SK-N-SH (cell line): ENCODE measurements at places on chromosomes 7 and 10.
A peak's percentile ranks its signal among the peaks of the same experiment; 100 is the strongest.

- peak; percentile 14 for DNase-seq
- no peaks in the 10 kb centered on the region for H3K27me3 ChIP-seq
- 0 out of 2 replicates have a peak, but pooled peaks cover 6% of the 10 kb centered on the region for H3K4me1 ChIP-seq
- peak overlapping the region; percentile 28; the same call in 1 of the 2 replicates for H3K27ac ChIP-seq
- H3K36me3 ChIP-seq = peaks cover 9% of the 10 kb centered on the region
These were observed 208.6 kb upstream of the CCDC6 start for GRCh38 chr10:60114765-60115586.

GRCh38 chr10:48439031-48439430 lies 132.6 kb downstream of the MAPK8 start:
- H3K4me1 ChIP-seq = peaks cover 4% of the 10 kb centered on the region; the same call in 1 of the 2 replicates
- H3K36me3 ChIP-seq = peaks cover 39% of the 10 kb centered on the region
- peak overlapping the region; percentile 25 for H3K27ac ChIP-seq
- no peaks in the 10 kb centered on the region for H3K27me3 ChIP-seq
- no peak for DNase-seq
- no peak overlapping the region for H3K4me3 ChIP-seq

GRCh38 chr7:143341842-143342241 lies 20.7 kb downstream of the FAM131B start:
- H3K4me1 ChIP-seq = no peaks in the 10 kb centered on the region
- no peak for DNase-seq
- no peaks in the 10 kb centered on the region for H3K36me3 ChIP-seq
- no peak overlapping the region for H3K27ac ChIP-seq

- DNase-seq = no peak
- H3K4me1 ChIP-seq = no peaks in the 10 kb centered on the region
- H3K4me3 ChIP-seq = no peak overlapping the region
- no peak overlapping the region for H3K27ac ChIP-seq
- peaks cover 6% of the 10 kb centered on the region; the same call in 1 of the 2 replicates for H3K27me3 ChIP-seq
These were observed 73.8 kb upstream of the TMEM140 start for GRCh38 chr7:135074096-135074495.

DNA sequence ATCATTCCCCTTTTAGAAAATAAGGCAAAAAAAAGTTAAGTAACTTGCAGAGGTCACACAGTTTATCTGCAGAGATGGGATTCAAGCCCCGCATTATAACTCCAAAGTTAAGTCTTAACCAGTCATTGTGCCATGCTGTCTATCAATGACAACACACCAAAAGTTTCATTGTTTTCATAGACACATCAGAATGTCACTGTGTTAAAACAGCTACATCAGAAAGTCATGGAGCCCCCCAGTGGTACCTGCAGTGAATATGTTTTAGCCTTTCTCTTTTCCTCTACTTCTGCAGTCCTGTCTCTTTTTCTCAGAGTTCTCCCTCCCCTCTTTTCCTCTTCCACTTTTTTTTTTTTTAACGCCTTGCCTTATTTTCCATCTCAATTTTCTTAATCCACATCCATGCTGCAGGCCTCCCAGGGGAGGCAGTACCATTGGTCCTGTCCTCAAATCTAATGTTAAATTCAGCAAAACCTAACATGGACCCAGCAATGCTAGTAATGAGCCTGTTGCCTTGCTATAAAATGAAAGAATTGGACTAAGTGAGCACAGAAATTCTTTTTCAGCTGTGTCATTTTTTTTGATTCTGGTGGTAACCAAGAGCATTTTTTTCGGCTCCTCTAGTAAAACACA lies 3.8 kb upstream of the NRCAM start:
- H3K27me3 ChIP-seq = peaks cover 31% of the 10 kb centered on the region
- no peak overlapping the region for H3K27ac ChIP-seq
- no peaks in the 10 kb centered on the region for H3K36me3 ChIP-seq
- H3K4me3 ChIP-seq = no peak overlapping the region

DNA sequence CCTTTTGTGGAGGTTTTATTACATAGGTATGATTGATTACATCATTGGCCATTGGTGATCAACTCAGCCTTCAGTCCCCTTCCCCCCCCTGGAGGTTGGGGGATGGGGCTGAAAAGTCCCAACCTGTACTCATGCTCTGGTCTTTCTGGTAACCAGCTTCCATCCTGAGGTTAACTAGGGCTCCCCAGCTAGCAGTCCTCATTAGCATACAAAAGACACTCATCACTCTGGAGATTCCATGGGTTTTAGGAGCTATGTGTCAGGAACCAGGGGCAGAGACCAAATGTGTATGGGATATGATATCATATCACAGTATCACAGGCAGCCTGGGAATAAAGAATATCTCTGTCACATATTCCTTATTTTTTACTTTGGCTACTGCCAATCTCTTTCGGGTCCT lies 13.6 kb downstream of the CCSER2 start:
- no peak for DNase-seq
- H3K27ac ChIP-seq = no peak overlapping the region
- no peaks in the 10 kb centered on the region for H3K27me3 ChIP-seq
- no peak overlapping the region for H3K4me3 ChIP-seq
- H3K4me1 ChIP-seq = peaks cover 16% of the 10 kb centered on the region; the same call in 1 of the 2 replicates

DNA sequence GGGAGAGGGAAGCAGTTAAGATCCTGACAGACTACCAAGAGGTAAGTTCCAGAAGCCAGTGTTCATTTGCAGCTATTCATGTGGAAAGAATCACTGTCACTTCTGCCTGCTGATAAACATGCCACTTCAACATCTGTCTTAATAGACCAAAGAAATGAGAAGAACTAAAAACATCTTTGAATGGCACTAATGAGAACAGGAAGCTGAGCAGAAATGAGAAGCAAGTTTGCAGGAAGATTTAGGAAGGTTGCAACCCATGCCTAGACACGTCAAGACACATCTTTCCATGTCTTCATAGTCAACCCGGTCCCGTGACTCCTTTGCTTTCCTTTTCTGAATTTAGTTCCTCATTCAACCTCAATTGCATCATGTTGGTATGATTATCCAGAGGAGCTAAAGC lies 180.0 kb downstream of the PDE1C start:
- H3K36me3 ChIP-seq = no peaks in the 10 kb centered on the region
- H3K4me3 ChIP-seq = no peak overlapping the region
- no peak for DNase-seq
- H3K27me3 ChIP-seq = no peaks in the 10 kb centered on the region; the same call in 1 of the 2 replicates

DNA sequence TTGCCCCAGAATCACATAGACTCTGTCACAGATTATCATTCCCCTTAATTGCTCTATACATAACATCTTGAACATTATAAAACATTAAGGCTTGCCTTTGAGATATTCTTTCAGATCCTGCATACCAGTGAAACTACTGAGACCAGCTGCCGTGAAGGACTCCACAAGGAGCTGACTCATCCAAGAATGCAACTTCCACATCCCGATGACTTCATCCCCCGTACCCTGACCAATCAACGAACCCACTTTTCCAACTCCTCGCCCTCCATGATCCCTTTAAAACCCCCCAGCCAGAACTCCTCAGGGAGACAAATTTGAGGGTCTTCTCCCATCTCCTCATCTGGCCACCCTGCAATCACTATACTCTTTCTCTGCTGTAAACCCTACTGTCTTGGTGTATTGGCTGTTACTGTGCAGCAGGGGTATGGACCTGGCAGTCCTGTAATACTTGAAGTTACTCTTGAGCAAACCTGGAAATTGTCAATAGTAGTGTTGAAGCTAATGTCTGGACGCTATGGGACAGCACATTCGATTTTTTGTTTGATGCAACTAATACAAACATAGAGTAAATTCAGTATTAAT lies 49.8 kb downstream of the HTR5A start:
- DNase-seq = no peak
- H3K4me3 ChIP-seq = no peak overlapping the region; the same call in 1 of the 2 replicates
- peaks cover 6% of the 10 kb centered on the region; the same call in 1 of the 2 replicates for H3K27me3 ChIP-seq
- H3K27ac ChIP-seq = no peak overlapping the region
- no peaks in the 10 kb centered on the region for H3K4me1 ChIP-seq
- no peaks in the 10 kb centered on the region for H3K36me3 ChIP-seq

- H3K27me3 ChIP-seq = no peaks in the 10 kb centered on the region
- H3K4me3 ChIP-seq = no peak overlapping the region
- DNase-seq = no peak
- H3K27ac ChIP-seq = no peak overlapping the region
- no peaks in the 10 kb centered on the region for H3K4me1 ChIP-seq
These were observed 245.2 kb downstream of the SFMBT2 start for GRCh38 chr10:7165500-7166177.

DNA sequence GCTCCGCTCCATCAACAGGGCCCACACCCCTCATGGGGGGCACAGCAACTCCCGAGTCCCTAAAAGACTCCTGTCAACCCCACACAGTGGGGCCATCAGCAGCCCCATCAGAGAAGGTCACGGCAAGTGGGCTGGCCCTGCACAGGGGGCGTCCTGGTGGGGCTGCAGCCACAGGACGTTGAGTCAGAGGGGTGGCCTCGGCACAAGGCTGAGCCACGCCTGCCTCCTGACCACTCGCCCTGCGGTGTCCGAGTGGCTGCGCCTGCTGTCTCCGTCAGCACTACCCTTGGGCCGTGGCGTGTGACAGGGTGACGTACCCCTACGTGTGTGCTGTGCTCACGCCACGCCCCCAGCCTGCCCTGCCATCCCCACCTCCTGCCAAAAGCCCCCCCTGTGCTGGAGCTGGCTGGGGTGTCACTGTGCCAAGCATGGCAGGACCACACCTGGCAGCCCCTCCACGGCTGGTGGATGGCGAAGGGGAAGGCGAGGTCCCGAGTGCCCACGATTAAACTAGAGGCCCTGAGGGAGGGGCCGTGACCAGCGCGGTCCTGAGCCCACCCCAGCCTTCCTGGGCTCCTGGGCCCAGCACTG lies 26.0 kb upstream of the NKX6-2 start:
- no peaks in the 10 kb centered on the region for H3K4me1 ChIP-seq
- no peak overlapping the region for H3K4me3 ChIP-seq
- H3K27ac ChIP-seq = no peak overlapping the region
- H3K36me3 ChIP-seq = no peaks in the 10 kb centered on the region
- DNase-seq = no peak

- H3K27ac ChIP-seq = no peak overlapping the region
- H3K27me3 ChIP-seq = no peaks in the 10 kb centered on the region
- DNase-seq = no peak
- peaks cover 50% of the 10 kb centered on the region for H3K36me3 ChIP-seq
These were observed 23.0 kb downstream of the CDC123 start for GRCh38 chr10:12218991-12219390.

DNA sequence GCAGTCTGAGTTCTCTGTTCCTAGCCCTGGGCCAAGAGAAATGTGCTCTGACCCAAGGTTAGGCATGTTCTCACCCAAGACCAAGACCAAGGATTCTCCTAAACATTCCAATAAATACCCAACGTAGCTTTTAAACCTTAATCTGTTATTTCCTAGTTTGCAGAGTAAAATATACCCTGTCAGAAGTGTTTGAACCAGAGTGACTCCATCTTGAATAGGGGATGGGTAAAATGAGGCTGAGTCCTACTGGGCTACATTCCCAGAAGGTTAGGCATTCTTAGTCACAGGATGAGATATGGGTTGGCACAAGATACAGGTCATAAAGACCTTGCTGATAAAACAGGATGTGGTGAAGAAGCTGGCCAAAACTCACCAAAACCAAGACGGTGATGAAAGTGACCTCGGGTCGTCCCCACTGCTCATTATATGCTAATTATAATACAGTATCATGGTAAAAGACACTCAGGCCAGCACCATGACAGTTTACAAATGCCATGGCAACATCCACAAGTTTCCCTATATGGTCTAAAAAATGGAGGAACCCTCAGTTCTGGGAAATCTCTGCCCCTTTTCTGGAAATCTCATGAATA lies 27.7 kb downstream of the PLXNA4 start:
- H3K4me1 ChIP-seq = peaks cover 16% of the 10 kb centered on the region
- no peak for DNase-seq
- H3K36me3 ChIP-seq = no peaks in the 10 kb centered on the region
- no peaks in the 10 kb centered on the region for H3K27me3 ChIP-seq
- H3K4me3 ChIP-seq = no peak overlapping the region
- no peak overlapping the region for H3K27ac ChIP-seq

DNA sequence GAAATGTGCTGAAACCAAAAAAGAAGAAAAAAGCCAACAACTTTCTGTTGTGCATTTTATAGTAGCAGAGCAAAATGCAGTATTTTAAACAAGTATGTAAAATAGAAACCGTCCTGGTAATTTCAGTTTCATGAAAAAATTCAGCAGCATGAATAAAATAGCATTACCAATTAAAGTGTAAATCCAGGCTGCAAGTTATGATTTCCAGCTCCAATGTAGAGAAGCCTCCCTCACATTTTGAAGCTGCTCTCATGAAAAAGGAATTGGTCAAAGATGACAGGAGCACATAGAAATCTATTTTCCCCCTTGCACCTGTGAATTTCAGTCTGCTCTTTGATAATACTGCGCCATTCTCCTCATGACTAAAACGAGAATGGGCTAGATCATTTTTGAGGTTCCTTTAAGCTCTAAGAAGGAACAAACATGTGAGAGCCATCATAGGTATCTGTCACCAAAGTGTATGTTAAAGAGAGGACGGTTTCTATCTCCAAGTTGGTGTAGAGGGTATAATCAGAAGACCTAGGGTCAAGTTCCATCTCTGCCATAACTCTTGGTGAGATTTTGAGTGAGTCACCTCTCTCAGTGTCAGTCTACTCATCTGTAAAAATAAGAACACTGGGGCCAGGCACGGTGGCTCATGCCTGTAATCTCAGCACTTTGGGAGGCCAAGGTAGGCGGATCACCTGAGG lies 107.5 kb downstream of the MTPAP start:
- no peak overlapping the region for H3K27ac ChIP-seq
- H3K36me3 ChIP-seq = no peaks in the 10 kb centered on the region
- no peaks in the 10 kb centered on the region for H3K4me1 ChIP-seq
- H3K27me3 ChIP-seq = no peaks in the 10 kb centered on the region

DNA sequence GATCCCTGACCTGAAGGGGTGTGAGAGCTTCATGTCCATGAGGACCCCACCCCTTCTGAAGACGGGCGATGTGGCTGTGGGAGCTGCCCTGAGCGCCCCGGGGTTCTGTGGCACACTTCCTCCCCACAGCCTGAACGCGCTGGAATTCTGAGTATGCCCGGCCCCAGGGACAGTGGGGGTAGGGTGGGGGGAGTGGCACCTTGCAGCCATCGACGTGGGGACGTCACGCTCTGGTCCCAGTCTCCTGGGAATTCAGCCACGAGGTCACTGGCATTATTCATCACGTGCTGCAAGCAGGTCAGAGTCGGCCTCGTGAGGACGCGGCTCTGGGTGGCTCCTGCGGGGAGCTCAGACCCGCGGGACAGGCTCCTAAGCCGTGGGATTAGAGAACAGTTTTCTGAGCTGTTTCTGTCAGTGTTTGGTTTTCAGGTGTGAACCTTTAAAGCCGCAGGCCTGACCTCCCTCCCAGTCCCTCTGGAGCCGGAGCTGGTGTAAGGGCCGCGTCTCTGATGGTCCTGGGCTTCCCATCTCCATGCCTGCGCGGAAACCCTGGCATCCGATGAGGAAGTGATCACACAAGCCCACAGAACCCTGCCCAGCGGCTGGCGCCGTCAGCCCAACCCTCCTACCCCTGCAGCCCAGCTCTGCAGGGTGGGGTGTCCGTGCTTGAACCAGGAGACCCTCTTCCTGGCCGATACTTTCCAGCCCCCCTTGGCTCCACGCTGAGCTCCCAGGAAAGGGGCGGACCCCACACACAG lies 16.1 kb downstream of the GPR146 start:
- DNase-seq = no peak
- no peak overlapping the region for H3K4me3 ChIP-seq
- no peaks in the 10 kb centered on the region for H3K36me3 ChIP-seq
- no peak overlapping the region for H3K27ac ChIP-seq
